ENCODE measurements at places on chromosomes 7 and 10. TPM values are rescaled to one million over a fixed set of nuclear protein-coding genes. Genes with fewer than 3 reads are reported as not detected.

CYP3A4 gene
- total RNA-seq = not detected

AOAH gene
- 28.1 TPM for total RNA-seq

TMEM72 gene
- total RNA-seq = not detected

SYT15B gene
- total RNA-seq = 39.0 TPM

ZDHHC6 gene
- 32.5 TPM for total RNA-seq

IL6 gene
- total RNA-seq = 5.5 TPM

TRPV5 gene
- total RNA-seq = not detected

FAM25A gene
- total RNA-seq = not detected

GARIN1A gene
- total RNA-seq = 0.48 TPM

TEX36 gene
- not detected for total RNA-seq

SPRN gene
- 0.34 TPM for total RNA-seq

ITIH2 gene
- total RNA-seq = 4.9 TPM

PNLIPRP3 gene
- not detected for total RNA-seq

NACAD gene
- total RNA-seq = 2.3 TPM

DGKI gene
- 0.52 TPM for total RNA-seq

STK31 gene
- 0.86 TPM for total RNA-seq

PPIF gene
- 22.0 TPM for total RNA-seq

ERVW-1 gene
- total RNA-seq = 0.25 TPM

PRDX3 gene
- 118 TPM for total RNA-seq

LRRD1 gene
- total RNA-seq = 0.63 TPM

ABLIM1 gene
- total RNA-seq = 93.4 TPM

FAM25G gene
- not detected for total RNA-seq

PIK3CG gene
- 10.1 TPM for total RNA-seq

SFTPA2 gene
- 921 TPM for total RNA-seq

NME8 gene
- 0.28 TPM for total RNA-seq

ADRB1 gene
- total RNA-seq = 21.4 TPM

FAM20C gene
- total RNA-seq = 17.3 TPM

SPDYE8 gene
- 0.11 TPM for total RNA-seq

OPN1SW gene
- not detected for total RNA-seq

Data from lung (tissue), 17 donors.